ENCODE measurements at places on chromosomes 4 and X.

DNA sequence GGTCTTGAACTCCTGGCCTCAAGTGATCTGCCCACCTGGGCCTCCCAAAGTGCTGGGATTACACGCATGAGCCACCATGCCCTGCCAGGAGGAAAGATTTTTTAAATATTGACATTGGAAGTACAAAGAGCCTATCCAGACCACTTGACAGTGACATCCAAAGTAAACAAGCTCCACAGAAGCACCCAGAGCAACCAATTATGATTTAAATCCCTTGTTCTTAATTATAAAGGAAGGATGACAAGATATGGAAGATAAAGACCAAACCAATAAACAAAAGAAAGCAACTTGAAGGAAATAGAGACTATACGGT, 27.7 kb upstream of the RPL34 start:
- no peak for DNase-seq

- no peak for DNase-seq
Observed at GRCh38 chr4:180203349-180203748, 2039.9 kb upstream of the TENM3 start.

DNA sequence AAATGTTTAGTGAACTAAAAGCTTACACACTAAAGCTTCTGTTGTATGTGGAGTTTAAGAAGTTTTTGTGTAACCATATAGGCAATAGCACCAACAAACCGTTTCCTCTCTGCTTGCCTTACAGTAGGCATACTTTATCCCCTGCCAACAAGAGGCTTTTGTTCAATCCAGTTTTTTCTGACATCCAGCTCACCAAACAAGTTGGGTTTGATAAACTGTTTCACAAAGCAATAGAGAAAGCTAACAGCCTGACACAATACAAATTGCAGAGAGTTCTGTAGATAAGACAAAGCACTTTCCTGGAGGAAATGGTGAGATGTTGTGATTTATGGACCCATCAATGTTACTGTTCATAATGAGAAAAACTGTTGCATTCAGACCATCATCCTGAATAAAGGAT, 53.8 kb downstream of the PACRGL start:
- DNase-seq, result no peak

DNA sequence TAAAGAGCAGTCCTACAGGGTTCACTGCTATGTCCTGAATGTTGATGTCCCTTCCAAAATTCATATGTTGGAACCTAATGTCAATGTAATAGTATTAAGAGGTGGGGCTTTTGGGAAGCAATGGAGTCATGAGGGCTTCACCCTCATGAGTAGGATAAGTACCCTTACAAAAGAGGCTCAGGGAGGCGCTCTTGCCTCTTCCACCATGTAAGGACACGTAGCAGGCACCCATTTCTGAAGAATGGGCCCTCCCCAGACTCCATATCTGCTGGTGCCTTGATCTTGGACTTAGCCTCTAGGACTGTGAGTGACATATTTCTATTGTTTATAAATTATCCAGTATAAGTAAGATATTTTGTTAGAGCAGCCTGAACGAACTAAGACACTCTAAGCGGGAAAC, 15.8 kb downstream of the MED28 start:
- no peak for DNase-seq

- no peak for DNase-seq
Observed at GRCh38 chrX:133188631-133189030, 29.5 kb downstream of the TFDP3 start.

DNA sequence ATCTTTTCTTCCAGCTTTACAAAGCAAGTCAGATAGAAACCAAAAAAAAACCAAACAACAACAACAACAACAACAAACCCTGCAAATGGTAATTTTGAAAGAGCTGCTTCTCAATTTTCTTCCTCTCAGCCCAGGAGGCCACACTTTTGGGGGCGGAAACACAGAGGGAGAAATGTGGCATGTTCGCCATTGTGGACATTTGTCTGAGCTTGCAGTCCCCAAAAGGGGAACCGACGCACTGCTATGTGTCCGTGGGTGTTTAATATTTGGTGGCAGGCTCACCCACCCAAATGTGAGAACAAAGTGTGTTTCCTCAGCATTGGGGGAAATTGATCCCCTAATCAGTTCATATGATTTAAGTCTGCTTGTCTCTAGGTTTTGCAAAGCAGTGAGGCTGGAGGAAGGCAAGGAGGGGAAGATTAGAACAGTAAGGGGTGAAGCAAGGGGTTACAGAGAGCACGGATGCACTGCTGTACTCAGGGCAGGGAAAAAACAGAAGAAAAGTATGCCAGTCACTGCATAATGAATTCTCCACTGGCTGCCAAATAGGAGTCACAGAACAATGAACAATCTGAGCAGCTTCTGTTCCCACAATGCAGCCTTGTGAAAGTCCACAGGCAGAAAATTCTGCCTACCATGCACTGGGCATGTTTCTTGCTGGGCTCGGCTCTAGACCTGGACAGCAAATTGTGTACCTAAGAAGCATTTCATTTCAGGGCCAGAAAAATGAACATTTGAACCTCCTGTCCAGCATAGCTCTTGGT, 74.7 kb upstream of the GPM6B start:
- no peak for DNase-seq

- DNase-seq, result no peak
Observed at GRCh38 chrX:148426467-148426866, 74.0 kb upstream of the AFF2 start.

- peak; percentile 73 for DNase-seq
Observed at GRCh38 chrX:71098302-71098701, 2.7 kb downstream of the FOXO4 start.

GRCh38 chrX:106170318-106170717, 2.2 kb downstream of the PWWP3B start:
- DNase-seq, result no peak

DNA sequence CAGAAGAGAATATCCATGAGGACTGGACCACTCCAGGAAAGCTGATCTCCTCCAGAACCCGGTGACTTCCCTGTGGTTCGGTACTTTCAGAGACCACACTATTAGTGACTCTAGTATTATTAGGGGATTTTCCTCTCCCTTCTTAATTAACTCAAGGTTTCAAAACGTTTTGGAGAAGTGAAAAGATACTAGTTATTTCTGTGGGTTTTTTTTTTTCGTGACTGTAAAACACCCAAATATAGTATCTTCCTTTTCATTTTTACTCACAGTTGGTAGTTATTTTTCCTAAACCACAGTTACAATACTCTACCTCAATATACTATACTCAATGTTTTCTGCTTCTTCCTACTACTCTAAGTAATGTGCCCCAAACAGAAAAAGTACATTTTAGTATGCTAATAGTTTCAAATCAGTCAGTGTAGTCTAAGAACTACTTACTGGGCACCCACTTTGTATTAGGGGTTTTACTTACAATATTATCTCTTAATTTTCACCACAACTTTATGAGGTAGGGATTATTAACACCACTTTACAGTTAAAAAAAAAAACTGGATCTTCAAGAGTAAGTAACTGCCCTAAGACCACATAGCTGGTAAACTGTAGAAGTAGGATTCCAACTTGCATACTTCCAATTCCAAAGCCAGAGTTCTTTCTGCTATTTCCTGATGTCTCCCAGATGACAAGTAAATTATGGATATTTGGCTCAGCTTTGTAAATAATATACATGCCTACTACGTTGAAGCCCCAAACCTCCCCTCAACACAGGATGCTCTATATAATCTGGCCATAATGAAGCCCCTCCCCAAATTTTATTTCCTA, 45.0 kb downstream of the SLC9A7 start:
- no peak for DNase-seq

GRCh38 chr4:10811991-10812390, 127.4 kb upstream of the CLNK start:
- no peak for DNase-seq

DNA sequence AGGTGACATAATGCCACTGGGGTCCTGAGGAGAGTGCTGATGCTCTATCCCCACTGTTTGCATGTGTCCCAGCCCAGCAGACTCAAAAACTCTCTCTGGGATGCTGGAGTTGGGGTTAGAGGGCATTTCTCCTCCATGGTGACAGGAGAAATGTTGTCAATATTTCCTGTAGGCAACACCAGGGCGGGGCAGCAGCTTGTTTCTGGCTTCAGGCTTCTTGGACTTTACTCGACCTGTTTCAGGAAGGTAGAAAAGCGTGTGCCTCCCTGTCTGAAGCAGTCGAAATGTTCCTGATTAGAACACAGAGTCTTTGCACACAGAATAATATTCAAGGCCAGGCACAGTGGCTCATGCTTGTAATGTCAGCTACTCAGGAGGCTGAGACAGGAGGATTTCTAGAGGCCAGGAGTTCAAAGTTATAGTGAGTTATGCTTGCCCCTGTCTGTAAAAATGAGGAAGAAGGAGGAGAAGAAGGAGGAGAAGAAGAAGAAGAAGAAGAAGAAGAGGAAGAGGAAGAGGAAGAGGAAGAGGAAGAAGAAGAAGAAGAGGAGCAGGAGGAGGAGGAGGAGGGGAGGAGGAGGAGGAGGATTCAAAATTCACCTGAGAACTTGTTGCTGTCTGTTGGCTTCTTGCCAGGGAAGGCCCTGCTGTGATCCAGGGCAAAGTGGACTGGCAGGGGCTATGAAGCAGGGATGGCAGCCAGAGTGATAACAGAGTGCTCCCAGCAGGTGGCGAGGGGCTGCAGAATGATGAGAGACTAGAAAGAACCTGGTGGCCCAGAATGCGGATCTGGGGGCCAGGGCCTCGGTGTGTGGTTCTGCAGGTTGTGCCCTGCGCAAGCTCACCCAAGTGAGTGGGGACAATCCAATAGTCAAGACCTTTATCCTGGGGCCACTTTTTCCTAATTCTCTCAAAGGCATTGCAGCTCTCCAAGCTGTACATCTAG, 82.9 kb downstream of the RTL5 start:
- no peak for DNase-seq

DNA sequence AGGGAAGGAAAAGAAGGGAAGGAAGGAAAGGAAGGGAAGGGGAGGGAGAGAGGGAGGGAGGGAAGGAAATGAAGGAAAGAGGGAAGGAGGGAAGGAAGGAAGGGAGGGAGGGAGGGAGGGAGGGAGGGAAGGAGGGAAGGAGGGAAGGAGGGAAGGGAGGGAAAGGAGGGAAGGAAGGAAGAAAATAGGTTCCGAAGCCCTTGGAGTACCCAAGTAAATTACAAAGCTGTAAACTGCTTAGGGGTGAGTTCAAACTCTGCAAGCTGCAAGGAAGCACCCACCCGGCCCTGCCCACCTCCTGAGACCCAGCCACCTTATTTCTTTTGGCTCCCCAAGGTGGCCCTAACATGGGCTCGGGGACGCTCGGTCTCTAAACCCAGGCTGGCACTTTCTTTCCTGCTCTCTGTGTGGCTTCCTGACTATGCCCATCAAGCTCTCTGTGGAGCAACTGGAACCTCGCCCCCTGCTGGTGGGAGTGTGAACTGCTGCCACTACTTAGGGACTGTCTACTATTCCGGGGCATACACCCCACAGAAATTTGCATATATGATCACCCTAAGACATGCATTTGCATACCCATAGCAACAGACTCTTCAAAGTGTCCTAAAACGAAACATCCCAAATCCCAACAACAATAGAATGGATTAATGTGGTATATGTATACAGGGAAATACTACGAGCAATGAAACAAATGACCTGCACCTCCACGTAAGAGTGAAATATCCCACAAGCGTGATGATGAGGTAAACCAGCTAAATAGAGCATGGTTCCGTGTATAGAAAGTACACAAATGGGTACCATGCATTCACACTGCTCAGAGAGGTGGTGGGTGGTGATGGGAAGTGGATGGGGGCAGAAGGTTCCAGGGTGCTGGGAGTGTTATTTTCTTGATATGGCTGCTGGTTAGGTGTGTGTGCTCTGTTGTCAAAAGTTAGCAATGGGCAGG, 151.7 kb upstream of the TBL1X start:
- DNase-seq, result peak; percentile 34

DNA sequence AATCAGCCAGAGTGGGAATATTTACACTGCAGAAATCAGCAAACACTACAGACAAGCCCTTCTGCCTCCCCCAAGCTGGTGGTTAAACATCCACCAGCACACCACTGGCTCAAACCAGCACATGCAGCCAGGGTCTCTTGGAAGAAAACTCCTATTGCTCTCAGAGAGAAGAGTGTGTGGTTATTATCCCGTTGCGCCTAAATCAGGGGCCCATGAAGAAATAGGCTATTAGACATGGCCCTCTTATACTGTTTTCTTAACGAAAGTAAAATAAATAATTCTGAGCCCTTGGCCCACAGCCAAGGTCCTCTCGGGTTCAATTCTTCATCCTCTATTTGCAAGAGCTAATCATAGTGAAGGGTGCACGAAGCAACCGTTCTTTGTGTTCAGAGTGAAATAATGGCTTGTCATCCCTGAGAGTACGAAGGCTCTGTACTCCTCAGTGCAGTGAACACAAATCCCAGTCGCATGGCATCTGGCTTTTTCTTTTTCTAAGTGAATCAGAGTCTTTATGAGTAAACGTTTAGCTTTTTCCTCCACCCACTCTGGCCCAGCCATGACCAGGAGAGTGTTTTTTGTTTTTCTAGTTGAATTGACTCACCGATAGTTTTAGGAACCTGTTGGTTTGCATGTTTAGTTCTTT, 33.4 kb upstream of the RBM47 start:
- no peak for DNase-seq

GRCh38 chr4:87025614-87026041, 90.8 kb downstream of the AFF1 start:
- no peak for DNase-seq

DNA sequence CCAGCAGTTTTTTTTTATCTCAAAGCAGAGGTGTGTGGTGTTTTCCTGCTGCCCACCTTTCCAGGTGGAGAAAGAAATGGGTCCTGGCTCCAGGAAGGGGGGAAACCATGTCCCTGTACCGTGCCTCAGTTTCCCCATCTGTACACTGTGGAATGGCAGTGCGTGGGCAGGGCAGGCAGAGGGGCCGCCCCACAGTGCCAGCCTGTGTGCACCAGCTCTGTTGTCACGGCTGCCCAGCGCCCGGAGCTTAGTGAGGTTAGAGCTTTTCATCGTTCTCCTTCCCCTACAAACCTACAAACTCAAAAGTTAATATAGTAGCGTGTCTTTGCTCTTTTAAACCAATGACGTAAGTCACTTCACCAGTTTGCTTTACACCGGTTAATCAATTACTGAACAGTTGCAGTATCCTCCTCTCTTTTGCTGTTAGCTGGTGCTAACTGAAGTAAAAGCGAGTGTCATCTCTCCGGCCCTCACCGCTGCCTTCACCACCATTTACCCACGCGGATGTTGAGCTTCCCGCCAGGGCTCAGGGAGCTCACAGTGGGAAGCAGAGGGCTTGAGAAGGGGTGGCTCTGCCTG, 114.8 kb upstream of the ADRA2C start:
- no peak for DNase-seq

All from effector CD8-positive, alpha-beta T cell (primary cell).